ENCODE measurements at places on chromosomes 2 and 18.
A peak's percentile ranks its signal among the peaks of the same experiment; 100 is the strongest.

GRCh38 chr2:106160786-106161261 is 33.3 kb downstream of the UXS1 start:
- no peak for DNase-seq

DNA sequence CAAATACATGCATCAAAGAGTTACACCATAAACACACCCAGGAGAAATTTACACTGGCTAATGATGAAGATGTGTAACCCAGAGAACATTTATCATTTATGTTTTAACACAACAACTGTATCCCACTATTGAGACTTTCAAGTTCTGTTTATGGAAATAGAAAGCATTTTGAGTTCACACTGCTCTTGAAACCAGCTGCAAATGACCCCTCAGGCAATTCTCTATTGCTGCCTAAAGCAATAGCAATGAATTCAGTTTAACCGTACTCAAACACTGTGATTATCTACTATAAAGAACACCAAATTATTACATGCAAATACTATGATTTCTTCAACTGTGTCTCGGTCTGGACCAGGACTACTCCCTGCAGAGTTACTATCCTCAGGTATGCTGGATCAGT is 452.7 kb upstream of the NRXN1 start:
- DNase-seq = no peak

- DNase-seq = no peak
These were observed 60.8 kb downstream of the NCKAP1 start for GRCh38 chr2:182977463-182977862.

DNA sequence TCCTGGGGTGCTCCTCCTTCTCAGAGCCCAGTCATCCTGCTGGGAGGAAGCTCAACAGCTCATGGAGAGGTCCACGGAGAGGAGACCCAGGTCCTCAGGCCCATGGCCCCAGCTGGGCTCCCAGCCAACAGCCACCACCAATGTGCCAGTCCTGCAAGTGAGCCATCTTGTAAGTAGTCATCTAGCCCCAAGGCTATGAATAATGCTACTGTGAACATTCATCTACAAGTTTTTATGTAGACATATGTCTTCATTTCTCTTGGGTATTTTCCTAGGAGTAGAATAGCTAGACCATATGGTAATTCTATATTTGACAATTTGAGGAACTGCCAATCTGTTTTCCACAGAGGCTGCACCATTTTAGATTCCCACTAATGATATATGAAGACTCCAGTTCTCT is 166.1 kb downstream of the MTCL1 start:
- DNase-seq = no peak

- peak; percentile 33 for DNase-seq
These were observed 89.3 kb downstream of the EHBP1 start for GRCh38 chr2:62794791-62795190.

GRCh38 chr2:85095094-85095493 is 38.1 kb upstream of the TCF7L1 start:
- peak; percentile 22 for DNase-seq

GRCh38 chr2:111250448-111251030 is 129.8 kb downstream of the BCL2L11 start:
- no peak for DNase-seq

GRCh38 chr2:32877587-32878510 is 68.9 kb upstream of the LTBP1 start:
- DNase-seq = no peak

GRCh38 chr2:237978058-237978712 is 11.4 kb downstream of the UBE2F start:
- DNase-seq = peak; percentile 58

GRCh38 chr2:17136877-17137276 is 381.4 kb downstream of the RAD51AP2 start:
- peak; percentile 56 for DNase-seq

- no peak for DNase-seq
These were observed 298.9 kb downstream of the EIPR1 start for GRCh38 chr2:3078684-3079083.

GRCh38 chr2:13572466-13572865 is 855.7 kb downstream of the TRIB2 start:
- no peak for DNase-seq
